Lower lobe of right lung (tissue), 2 donors: ENCODE measurements at places on chromosomes 3 and 15. TPM values are rescaled to one million over a fixed set of nuclear protein-coding genes. Genes with fewer than 3 reads are reported as not detected.

- no peak for DNase-seq
- H3K4me1 ChIP-seq: peaks cover 48% of the 10 kb centered on the region
- no peaks in the 10 kb centered on the region for H3K36me3 ChIP-seq
- H3K27ac ChIP-seq: no peak overlapping the region
- H3K4me3 ChIP-seq: no peak overlapping the region
Measured at GRCh38 chr3:58013973-58014649, 5.9 kb downstream of the FLNB start.

The C2CD4A gene
- total RNA-seq: 0.18 TPM

DNA sequence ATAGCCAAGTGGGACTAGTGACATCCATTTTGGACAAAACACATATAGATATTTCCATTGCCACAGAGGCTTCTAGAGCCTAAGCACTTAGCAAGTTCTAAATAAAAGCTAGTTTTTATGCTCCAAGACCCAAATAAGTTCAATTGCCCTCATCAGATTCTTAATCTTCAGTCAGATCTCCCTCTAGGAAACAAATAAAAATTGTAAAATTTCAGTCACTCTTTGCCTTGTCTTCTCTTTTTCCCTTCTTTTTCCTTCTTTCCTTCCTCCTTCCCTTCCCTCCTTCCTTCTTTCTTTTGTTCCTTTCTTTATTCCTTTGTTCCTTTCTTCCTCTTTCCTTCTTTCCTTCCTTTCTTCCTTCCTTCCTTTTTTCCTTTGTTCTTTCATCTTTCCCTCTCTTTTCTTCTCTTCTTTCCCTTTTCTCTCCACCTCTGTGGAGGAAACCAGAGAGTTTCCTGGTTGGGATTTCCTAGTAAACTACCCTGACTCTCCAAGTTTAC, 68.8 kb upstream of the GADL1 start:
- no peak overlapping the region for H3K4me3 ChIP-seq
- no peaks in the 10 kb centered on the region for H3K4me1 ChIP-seq
- no peak for DNase-seq
- H3K36me3 ChIP-seq: no peaks in the 10 kb centered on the region

GRCh38 chr3:30708472-30708871, 102.1 kb downstream of the TGFBR2 start:
- no peaks in the 10 kb centered on the region for H3K27me3 ChIP-seq
- H3K4me1 ChIP-seq: peaks cover 5% of the 10 kb centered on the region
- H3K4me3 ChIP-seq: no peak overlapping the region
- DNase-seq: no peak
- H3K27ac ChIP-seq: no peak overlapping the region

DNA sequence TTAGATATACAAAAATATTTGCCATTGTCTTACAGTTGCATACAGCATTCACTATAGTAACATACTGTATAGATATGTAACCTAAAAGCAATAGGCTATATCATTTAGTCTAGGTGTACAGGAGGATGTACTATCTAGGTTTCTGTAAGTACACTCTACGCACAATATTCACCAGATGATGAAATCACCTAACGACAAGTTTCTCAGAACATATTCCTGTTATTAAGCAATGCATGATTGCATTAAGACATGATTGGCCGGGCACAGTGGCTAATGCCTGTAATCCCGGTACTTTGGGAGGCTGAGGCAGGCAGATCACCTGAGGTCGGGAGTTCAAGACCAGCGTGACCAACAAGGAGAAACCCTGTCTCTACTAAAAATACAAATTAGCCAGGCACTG, 14.5 kb upstream of the PRKCI start:
- no peaks in the 10 kb centered on the region for H3K4me1 ChIP-seq
- no peak for DNase-seq
- H3K4me3 ChIP-seq: no peak overlapping the region
- H3K27me3 ChIP-seq: no peaks in the 10 kb centered on the region
- no peak overlapping the region for H3K27ac ChIP-seq
- no peaks in the 10 kb centered on the region for H3K36me3 ChIP-seq

The PLCH1 gene
- 14.0 TPM for total RNA-seq

GRCh38 chr3:119145128-119145499, 851 bp upstream of the TEX55 start:
- no peak overlapping the region for H3K27ac ChIP-seq
- no peaks in the 10 kb centered on the region for H3K36me3 ChIP-seq
- no peaks in the 10 kb centered on the region for H3K27me3 ChIP-seq
- H3K4me1 ChIP-seq: no peaks in the 10 kb centered on the region
- DNase-seq: no peak

The SLC6A1 gene
- 1.8 TPM for total RNA-seq

DNA sequence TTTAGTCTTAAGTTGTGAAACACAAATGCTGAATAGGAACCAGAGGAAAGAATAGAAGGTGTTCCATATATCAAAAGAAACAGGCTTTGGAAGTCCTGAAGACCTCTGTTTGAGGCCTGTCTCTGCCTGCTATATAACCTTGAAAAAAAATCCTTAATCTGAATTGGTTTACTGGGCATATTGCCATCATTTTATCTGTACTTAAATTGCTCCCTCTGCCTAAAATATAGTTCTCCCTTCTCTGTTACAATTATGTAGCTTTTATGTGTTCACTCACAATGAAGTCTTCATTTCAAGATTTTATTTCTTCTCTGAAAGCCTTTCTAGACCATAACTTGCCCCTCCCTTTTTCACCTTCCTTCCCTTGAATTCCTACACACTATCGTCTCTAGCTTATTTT, 21.2 kb downstream of the ARL13B start:
- H3K4me1 ChIP-seq: peaks cover 8% of the 10 kb centered on the region
- H3K4me3 ChIP-seq: no peak overlapping the region
- no peak for DNase-seq
- H3K27me3 ChIP-seq: no peaks in the 10 kb centered on the region

The GUCA1C gene
- total RNA-seq: not detected

DNA sequence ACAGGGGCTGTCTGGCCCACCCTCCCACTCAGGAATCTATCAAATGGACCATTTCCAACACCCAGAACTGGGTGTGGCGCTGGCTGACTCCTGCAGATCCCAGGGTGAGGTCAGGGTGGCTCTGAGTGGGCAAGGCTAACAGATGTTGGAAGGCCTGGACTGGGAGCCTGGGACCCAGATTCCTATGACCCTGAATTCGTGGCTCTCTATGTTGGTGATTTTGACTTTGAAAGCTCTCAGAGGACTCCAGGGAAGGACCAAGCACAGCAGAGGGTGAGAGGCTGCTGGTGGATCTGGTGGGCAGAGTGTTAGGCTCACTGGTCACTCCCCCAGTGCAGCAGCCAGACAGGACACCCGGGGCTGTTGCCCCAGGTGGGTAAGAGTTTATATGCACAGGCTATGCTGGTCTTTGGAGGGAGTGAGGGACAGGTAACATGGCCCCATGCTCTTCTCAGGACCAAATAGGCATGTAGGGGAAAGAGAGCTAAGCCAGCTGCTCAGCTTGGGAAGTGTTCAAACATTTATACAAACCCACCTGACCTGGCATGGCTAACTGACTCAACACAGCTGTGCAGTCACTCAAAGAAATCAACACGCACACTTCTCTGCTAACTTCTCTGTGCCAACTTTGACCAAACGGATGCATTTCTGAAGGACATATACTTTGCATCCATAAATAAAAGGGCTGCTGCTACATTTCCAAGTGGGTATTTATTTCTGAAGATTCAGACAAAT, 62.6 kb upstream of the RAB6B start:
- no peak overlapping the region for H3K4me3 ChIP-seq
- no peaks in the 10 kb centered on the region for H3K27me3 ChIP-seq
- DNase-seq: no peak
- H3K4me1 ChIP-seq: peaks cover 10% of the 10 kb centered on the region

The PDZRN3 gene
- 16.0 TPM for total RNA-seq

DNA sequence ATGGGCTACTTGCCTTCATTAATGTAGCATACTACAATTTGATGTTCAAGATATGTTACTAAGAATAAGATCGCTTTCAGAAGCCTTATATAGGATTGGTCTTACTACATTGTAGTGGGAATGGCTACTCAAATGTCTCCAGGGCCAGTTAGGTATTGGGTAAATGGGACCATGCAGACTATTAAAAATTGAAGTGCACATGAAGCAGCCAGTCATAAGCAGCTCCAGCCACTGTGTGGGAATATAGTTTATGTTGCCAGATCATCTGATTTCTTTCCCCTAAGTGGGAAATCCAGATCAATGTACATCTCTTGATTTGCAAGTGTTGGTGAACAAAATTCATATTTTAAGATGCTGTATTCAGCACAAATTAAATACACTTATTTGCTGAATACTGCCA, 5.1 kb downstream of the CTNNB1 start:
- H3K4me3 ChIP-seq: no peak overlapping the region
- no peaks in the 10 kb centered on the region for H3K27me3 ChIP-seq
- no peak for DNase-seq
- H3K4me1 ChIP-seq: peaks cover 80% of the 10 kb centered on the region
- H3K27ac ChIP-seq: no peak overlapping the region

- H3K27me3 ChIP-seq: no peaks in the 10 kb centered on the region
- no peaks in the 10 kb centered on the region for H3K36me3 ChIP-seq
- DNase-seq: no peak
- peaks cover 10% of the 10 kb centered on the region for H3K4me1 ChIP-seq
Measured at GRCh38 chr15:80036071-80036470, 23.4 kb upstream of the ZFAND6 start.

The SENP7 gene
- total RNA-seq: 18.2 TPM

The DLL4 gene
- 21.3 TPM for total RNA-seq

The PPARG gene
- total RNA-seq: 128 TPM

- H3K4me3 ChIP-seq: no peak overlapping the region
- peaks cover 4% of the 10 kb centered on the region for H3K27me3 ChIP-seq
- peaks cover 25% of the 10 kb centered on the region for H3K4me1 ChIP-seq
Measured at GRCh38 chr3:49135499-49135898, 2.6 kb upstream of the LAMB2 start.

The GNAT1 gene
- not detected for total RNA-seq

DNA sequence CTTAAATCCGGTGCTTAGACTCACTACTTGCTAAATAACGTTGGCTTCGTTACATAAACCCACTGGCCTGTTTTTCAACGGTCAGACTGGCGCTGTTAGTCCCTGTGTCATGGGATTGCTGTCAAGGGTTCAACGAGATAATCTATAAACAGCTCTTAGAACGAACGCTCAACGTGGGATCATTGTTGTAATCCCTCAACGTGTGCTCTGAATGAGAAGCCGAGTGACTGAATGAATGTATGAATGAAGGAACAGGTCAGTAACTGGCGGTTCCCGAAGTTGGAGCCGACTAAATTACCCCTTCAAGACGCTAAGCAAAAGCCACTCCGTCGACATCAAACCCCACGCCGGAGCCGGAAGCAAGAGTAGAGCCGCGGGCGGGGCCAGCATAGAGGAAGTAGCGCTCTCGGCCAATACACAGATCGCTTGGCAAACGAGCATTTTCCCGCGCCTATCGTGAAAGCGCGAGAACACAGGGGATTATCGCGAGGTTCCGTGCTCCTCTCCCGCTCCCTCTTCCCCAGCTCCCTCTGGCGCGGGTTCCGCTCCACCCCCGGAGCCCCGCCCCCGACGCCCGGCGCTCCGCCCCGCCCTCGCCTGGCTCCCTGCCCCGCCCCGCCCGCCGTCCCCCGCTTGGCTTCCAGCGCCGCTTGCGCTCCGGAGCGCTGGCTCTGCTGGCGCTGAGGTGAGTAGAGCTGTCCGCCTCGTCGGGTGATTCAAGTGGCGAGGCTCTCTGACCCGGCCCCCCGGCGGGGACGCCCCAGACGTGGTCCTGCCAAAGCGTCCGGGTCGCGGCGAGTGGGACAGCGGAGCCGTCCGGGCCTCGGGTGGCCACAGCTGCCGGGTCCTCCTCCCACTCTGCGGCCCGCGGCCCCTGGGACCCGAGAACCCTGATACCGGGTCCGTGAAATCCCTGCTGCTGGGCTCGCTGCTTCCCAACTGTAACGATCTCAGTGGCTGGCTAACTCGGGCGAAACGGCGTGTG, at the start of gene LRRC28:
LRRC28 (plus strand) TSS at position 625 of the 985 bp plus-strand sequence. CDS start 4,477 bp downstream, outside the sequence.
- peaks cover 22% of the 10 kb centered on the region for H3K4me1 ChIP-seq
- peak; percentile 98 for DNase-seq
- peak within 1 kb of the TSS; percentile 87 for H3K27ac ChIP-seq
- peak within 1 kb of the TSS; percentile 82 for H3K4me3 ChIP-seq

The C3orf70 gene
- 3.2 TPM for total RNA-seq

DNA sequence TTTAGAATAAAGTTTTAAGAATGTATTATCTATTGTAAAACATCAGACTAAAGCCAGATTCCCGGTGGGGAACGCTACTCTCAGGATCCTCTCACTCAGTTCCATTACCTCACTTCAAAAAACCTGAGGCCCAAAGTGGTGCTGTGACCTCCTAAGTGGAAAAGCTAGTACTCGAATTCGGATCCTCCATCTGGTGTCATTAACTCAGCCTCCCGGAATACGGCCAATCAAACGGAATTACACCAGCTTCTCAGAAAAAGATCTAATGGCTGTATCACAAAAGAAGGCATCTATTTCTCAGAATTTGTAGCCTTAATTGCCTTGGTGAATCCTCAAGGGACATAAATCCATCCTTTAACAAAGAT, 627 bp downstream of the ACAD11 start:
- no peak for DNase-seq
- H3K27ac ChIP-seq: peak overlapping the region; percentile 95
- H3K27me3 ChIP-seq: no peaks in the 10 kb centered on the region
- H3K4me3 ChIP-seq: peak overlapping the region; percentile 89

GRCh38 chr3:132225664-132226063, 91.5 kb upstream of the ACP3 start:
- no peak overlapping the region for H3K27ac ChIP-seq
- H3K4me1 ChIP-seq: no peaks in the 10 kb centered on the region
- H3K27me3 ChIP-seq: no peaks in the 10 kb centered on the region
- DNase-seq: no peak

DNA sequence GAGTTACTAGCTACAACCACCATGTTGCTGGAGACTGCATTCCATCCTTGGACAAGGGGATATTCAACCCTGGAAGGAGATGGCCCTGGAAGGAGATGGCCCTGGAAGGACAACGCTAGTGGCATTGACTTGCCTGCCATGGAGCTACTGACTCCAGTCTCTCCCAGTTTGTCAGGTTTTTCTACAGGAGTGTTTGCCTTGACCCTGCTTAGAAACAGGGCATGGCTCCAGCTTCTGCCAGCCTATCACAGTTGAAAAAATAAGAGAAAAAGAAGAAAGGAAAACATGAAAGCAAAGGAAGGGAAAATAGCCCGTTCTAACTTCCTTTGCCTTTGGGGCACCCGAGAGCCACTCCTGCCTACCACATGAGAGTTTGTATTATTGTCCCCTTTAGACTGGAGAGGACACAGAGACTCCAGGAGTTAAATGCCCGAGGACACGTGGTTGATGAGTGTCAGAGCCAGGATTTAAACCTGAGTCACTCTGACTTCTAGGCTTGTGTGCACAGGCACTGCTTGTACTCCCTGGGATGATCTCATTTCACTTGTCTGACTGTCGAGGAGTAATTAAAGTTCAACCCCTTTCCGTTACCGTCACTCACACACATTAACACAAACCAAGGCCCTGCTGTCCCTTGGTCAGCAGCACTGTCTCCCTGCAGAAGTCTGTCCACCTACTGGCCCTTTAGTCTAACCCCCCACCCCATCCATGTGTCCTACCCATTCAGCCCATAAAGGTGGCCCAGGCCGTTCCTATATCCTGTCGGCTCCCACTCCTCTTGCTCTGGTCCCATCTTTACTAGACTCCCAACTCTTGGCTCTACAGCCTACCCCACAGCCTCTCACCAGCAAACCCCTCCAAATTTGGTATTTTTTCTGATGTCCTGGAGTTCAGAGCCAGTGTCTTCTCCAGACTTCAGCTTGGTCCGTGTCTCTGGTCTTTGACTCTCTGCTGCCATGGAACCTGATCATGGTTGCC, 46.1 kb downstream of the C2CD4A start:
- no peak overlapping the region for H3K4me3 ChIP-seq
- no peaks in the 10 kb centered on the region for H3K27me3 ChIP-seq
- H3K36me3 ChIP-seq: no peaks in the 10 kb centered on the region
- no peak for DNase-seq
- no peaks in the 10 kb centered on the region for H3K4me1 ChIP-seq
- H3K27ac ChIP-seq: no peak overlapping the region

- H3K27me3 ChIP-seq: no peaks in the 10 kb centered on the region
- no peak for DNase-seq
- no peak overlapping the region for H3K4me3 ChIP-seq
- H3K36me3 ChIP-seq: no peaks in the 10 kb centered on the region
- H3K4me1 ChIP-seq: peaks cover 55% of the 10 kb centered on the region
Measured at GRCh38 chr3:149620291-149621020, 37.4 kb downstream of the WWTR1 start.
